ENCODE measurements at places on chromosomes 6 and 20.

DNA sequence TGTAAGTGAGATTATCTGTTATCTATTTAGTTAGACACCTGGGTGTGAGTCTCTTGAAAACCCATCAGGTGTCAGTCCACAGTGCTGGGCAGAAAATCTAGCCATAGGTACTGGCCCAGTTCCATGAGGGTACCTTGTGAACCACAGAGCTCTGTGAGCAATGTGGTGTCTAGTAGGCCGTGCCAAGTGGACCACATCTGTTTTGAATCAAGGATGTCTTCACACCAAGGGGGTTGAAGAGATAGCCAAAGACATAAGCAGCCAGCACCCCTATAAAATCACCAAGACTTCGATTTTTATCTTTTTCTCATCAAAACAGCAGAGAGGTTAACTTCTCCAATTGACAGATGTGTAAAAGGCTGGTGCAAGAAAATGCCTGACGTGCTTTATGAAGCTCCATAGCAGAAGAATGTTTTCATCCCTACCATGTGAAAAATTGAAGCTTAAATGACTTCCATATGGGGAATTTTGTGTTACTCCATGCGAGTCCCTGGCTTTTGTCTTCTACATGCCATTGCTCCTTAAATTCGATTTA, 368.7 kb downstream of the HAO1 start:
- no peak for DNase-seq

DNA sequence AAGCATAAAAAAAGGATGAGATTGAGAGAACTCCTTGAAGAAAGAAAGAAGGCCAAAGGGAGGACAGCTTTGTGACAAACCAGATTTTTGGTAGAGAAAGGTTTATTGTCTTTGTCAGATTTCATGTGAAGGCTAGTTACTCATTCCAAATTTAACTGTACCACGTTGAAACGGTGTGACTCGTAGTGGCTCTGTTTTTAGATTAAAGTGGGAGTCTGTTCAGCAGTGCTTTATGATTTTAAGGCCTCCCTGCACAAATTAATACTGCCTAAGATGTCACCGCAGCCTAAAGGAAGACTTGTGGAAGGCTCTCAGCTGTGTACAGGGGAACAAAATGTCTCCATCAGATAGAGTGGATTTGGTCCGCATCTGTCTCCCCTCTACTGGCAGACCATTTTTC, 35.9 kb downstream of the CDC40 start:
- DNase-seq, result no peak

GRCh38 chr6:10405513-10405900, 9.4 kb downstream of the TFAP2A start:
- DNase-seq, result no peak

- no peak for DNase-seq
Measured at GRCh38 chr6:157911278-157911677, 70.4 kb upstream of the SYNJ2 start.

DNA sequence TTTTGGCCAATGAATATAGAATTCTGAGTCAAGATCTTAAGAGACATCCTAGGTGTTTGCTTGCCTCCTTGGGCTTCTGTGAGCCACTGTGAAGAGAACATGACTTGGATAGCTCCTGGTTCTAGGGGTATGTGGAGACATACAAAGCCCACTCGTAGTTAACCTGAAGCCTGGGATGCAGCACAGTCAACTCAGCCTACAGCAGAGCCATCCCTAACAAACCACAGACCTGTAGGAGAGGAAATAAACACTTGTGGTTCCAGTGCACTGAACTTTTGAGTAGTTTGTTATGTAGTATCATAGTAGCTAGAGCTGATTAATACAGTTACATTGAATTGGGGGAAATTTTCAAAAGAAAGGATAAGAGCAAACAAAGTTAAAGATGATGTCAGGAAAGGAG, 474.4 kb upstream of the HSF2 start:
- no peak for DNase-seq

GRCh38 chr6:62441182-62441581, 155.2 kb upstream of the KHDRBS2 start:
- DNase-seq, result no peak

Data from hematopoietic multipotent progenitor cell treated with erythropoietin and hydrocortisone succinate and interleukin-3 and kit ligand, for 6 days (in vitro differentiated cells).